DMS 273 treated with DMSO at 0.1 percent for 48 hours (cell line): ENCODE measurements at places on chromosomes 11 and 22.

- DNase-seq, result no peak
Measured at GRCh38 chr11:58999291-58999680, 60.0 kb downstream of the GLYATL1 start.

GRCh38 chr11:36722421-36722820 is 124.4 kb upstream of the RAG2 start:
- DNase-seq, result no peak

DNA sequence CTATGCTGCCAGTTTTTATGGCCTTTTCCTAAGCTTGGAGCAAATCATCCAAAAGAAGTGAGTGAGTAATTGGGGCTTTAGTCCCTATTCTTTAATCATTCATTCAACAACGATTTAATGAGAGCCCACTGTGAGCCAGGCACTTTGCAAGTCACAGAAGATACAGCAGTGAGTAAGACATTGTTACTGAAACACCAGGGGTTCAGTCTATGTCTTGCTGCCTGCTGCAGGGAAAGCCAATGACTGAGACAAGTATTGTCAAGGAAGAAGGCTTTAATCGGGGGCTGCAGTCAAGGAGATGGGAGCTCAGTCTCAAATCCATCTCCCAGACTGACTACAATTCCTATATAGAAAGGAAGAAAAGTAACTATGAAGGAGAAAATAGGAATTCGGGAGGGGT is 228.3 kb downstream of the FAM181B start:
- DNase-seq, result no peak

- peak; percentile 22 for DNase-seq
Measured at GRCh38 chr22:24894998-24895397, 51.5 kb downstream of the LHFPL7 start.

DNA sequence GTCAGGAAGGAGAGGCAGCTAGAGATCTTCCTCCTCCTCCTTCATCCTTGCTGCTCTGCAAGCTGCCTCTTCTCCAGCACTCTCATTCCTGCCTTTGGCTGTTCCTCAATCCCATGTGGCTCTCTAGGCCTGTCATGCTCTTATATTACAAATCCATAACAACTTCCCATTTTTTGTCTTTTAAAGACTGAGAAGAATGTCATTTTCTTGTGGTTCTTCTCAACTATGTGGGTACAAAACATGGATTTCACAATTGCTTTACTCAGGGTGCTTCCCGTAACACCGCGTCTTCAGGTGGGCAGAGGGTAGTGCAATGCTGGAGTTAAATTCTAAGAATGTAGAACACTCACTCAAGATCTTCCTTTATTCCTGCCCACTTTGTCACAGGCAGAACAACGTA is 6.8 kb upstream of the CAT start:
- no peak for DNase-seq
